H4 (cell line): ENCODE measurements at places on chromosomes 12 and 14.

DNA sequence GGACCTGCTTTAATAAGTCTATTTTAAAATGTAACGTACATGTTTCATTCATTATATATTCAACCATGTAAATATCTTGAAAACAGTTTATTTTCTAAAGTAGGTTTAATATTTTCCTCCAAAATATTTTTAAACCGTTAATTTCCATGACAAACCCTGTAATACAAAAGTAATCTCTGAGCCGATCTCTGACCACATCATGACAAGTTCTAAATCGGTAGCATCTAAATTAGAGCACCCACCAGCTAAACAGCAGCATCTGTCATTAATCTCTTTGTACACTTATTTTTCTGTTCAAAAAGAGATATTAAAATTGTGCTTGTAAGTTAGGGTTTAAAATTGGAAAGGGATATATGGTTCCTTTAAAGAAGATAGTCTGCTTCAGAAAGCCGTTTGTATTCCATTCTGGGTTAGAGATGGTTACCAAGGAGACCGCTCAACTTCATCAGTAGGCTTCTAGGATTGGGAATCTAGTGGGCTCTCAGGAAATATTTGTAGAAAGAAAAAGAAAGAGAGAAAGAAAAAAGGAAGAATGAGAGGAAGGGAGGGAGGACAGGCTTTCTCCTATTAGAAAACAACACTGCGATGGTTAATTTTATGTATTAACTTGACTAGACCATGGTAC is 232.5 kb upstream of the FOXN3 start:
- DNase-seq = no peak

DNA sequence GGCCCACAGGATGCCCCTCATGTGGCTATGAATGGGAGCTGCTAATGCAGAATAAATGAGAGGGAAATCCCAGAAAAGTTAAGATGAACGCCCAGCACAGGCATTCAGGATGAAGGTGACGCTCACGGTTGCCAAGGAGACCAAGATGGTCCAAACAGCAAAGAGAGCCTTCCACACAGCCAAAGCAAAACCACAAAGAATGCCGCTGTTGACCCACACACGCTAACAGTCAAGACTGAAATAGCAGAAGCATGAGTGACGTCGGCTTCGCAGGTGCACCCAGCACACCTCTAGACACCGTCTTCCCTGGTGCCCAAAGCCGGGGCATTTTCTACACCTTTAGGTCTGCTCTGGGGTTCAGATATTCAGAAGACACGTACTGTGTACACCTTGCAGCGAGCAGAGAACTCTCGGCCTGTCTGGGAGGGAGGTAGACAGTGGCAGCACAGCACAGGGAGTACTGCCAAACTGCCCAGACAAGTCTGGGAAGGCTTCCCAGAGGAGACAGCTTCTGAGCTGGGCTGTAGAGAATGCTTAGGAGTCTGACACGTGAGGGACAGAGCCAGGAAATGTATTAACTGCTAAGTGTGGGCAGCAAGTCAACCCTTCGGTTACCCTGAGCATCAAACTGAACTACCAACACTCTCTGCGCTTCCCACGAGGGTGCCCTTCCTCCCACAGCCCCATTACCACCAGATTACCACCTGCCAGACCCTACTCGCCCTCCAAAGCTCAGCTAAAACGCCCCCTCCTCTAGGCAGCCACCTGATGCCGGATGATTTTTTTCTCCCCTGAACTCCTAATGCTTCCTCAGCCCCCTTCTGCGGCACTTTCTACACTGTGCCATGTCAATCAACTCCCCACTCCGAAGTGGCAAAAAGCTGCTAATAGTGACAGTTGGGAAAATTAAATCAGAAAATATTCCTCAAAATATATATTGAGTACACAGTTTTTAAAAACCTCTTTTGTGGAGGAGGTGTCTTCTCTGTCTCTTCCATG is 50.1 kb downstream of the CCDC88C start:
- peak; percentile 76 for DNase-seq

DNA sequence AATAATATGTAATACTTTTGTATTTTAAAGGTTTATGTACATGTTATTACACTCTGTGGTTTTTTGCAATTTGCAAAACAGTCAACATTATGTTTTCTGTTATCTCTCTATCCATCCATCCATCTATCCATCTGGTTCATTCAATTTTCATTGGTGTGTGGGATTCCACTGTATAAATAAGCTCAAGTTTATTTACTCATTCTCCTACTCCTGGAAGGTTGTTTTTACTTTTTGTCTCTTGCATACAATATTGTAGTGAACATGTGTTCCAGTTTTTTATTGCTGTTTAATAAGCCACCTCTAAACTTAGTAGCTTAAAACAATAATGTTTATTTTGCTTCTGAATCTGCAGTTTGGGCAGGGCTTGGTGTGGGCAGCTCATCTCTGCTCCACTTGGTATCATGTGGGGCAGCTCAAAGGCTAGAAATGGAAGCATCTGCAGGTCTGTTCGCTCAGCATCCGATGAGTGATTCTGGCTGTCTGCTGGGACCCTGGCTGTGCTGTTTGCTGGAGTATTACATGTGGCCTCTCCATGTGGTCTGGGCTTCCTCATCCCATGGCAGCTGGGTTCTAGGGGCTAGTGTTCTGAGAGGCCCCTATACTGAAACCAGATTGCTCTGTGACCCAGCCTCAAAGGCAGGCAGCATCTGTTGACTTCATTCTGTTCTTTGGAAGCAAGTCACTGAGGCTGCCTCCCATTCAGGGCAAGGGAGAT is 98.8 kb downstream of the SLC25A47 start:
- no peak for DNase-seq

GRCh38 chr14:75976826-75977581 is 4.8 kb downstream of the TGFB3 start:
- no peak for DNase-seq

GRCh38 chr12:1305791-1306500 is 288.4 kb downstream of the FBXL14 start:
- DNase-seq = no peak

- DNase-seq = peak; percentile 51
Observed at GRCh38 chr12:5648692-5649359, 216.9 kb downstream of the NTF3 start.

DNA sequence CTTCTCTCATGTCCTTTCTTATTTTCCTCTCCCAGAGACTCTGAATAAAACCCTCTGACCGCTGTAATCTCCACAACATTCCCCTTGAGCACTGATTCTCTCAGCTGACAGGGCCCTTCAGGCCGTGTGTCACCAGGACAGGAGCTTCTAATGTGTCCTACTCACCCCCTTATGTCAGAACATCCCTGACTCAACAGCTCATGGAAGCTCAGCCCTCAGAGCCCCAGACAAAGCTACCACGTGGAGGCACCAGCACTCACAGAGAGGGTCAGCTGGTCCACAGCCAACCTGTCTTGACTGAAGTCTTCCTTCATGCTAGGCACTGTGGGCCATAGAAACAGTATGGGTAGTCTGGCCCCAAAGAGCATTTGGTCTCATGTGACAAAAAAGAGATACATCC is 49.8 kb downstream of the SMUG1 start:
- no peak for DNase-seq

GRCh38 chr12:14654416-14654815 is 42.0 kb downstream of the GUCY2C start:
- no peak for DNase-seq

GRCh38 chr14:32494609-32495434 is 165.7 kb downstream of the AKAP6 start:
- DNase-seq = no peak

- peak; percentile 17 for DNase-seq
Observed at GRCh38 chr12:28536088-28536487, 345.8 kb downstream of the CCDC91 start.

DNA sequence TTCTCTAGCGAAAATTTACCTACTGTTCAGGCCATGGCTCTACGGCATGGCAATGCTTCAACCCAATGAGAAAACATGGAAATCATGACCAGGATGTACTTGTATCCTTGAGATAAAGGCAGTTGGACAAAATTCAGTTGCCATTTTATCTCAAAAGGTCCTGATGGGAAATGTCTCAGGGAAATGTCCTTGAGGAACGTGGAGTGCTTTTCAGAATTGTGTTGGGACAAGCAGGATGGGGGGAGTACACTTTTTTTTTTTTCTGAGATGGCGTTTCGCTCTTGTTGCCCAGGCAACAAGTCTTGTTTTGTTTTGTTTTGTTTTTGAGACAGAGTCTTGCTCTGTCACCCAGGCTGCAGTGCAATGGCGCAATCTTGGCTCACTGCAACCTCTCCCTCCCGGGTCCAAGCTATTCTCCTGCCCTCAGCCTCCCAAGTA is 86.8 kb upstream of the EIF5 start:
- DNase-seq = no peak

- no peak for DNase-seq
Observed at GRCh38 chr12:3613641-3614395, 122.8 kb downstream of the PRMT8 start.

DNA sequence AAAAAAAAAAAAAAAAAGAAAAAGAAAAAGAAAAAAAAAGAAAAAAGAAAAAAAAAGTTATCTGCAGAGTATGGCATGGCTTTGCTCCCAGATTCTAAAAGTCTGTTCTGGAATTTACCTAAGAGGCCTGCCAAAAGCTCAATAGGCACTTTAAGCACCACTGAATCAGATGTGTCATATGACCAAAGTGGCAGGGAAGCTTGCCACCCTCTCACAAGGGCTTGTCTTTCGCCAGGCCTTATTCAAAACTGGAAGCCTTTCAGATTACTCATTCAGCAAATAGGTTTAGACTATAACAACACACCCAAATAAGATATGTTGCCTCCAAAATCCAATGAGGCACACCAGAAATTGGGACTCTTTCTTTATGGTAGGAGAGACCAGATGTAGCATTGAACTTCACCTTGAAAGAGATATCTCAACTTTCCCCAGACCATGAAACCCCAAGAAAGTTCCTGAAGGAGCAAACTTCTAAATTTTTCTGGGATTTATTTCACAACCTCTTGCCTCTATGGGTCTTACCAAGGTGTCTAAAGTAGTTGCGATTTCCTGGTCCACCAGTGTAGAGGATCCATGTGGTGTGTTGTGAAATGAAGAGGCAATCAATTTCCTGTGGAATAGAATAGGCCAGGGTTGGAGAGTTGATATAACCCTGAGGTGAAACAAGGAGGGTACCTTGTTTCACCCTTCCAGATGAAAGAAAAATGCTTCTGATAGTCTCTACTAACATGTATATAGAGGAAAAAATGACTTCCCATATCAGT is 218.8 kb downstream of the DAD1 start:
- DNase-seq = peak; percentile 53

GRCh38 chr14:25381498-25381897 is 331.6 kb upstream of the STXBP6 start:
- peak; percentile 16 for DNase-seq

- no peak for DNase-seq
Observed at GRCh38 chr12:106110626-106111300, 28.0 kb downstream of the NUAK1 start.

DNA sequence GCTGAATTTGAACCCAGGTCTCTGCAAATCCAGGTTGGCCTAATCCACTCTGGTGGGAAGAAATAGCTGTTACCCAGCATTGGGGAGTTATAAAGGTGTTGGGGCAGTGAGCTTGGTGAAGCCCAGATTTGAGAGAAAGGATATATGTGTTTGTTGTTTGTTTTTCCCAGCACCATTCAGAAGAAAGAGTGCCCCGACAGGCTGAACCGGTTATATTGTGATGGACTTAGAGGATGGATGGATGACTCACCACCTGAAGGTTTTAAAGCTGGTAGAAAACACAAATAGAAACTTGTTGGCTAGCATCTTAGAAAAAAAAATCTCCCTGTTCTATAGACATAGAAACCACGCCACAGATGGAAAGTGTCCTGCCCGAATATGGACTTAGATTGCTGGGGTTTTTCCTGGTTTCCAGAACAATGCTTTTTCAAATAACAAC is 404.6 kb downstream of the MED13L start:
- DNase-seq = peak; percentile 20

GRCh38 chr12:53849656-53850055 is 89.0 kb upstream of the HOXC13 start:
- DNase-seq = no peak

DNA sequence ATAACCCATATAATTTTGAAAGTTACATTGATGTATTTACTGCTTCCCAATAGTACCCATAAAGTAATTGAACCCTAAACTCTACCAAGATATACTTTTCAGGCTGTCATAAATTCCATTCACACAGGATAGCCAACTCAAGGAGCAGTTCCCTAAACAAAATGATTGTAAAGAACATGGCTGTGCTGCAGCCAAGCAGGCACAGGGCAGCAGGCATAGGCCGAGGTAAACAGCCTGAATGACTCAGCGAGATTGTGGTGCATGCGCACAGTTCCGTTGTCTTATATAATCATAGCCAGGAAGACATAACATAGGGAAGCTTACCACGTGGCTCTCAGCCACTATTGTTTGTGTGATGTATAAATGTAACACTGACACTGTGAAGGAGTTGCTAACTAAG is 344.9 kb downstream of the FSCB start:
- peak; percentile 82 for DNase-seq

GRCh38 chr14:96494331-96494730 is 7.9 kb upstream of the PAPOLA start:
- DNase-seq = no peak

DNA sequence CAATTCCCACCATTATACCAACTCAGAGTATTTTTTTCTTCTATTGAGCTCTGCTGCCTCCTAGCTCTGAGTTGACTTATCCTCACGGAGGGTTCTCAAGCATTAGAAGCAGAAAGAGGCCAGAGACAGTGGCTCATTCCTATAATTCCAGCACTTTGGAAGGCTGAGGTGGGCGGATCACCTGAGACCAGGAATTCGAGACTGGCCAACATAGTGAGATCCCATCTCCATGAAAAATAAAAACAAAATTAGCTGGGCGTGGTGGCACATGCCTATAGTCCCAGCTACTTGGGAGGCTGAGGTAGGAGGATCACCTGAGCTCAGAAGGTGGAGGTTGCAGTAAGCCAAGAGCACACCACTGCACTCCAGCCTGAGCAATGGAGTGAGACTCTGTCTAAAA is 21.0 kb downstream of the HPD start:
- DNase-seq = no peak

- no peak for DNase-seq
Observed at GRCh38 chr12:58575256-58575655, 345.0 kb downstream of the LRIG3 start.

GRCh38 chr14:90293766-90294730 is 37.7 kb downstream of the NRDE2 start:
- DNase-seq = no peak

DNA sequence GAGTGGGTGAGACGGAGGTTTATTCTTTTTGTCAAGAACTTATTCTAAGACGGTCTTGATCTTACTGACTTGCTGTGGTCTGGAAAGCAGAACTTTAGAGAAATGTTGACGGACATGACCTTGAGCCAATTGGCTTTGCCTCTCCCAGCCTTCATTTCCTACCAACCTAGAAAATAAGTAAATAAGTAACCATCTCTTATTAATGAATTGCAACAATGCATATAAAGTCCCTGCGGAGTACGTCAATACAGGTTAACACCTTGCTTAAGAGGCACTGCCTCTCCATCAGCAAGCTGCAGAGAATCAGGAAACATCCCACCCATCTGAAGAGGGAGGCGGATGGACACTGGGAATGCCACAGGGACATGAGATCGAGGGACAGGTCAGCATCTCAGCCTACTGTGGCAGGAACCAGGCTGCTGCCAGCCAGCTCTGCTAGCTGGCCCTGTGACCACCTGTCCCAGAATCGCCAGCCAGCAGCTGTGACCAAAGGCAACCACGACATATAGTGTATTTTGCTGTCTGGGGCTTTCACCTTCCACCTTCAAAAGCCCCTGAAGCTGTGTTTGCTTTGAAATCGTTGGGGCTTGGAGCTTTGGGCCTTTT is 208.3 kb downstream of the BCL11B start:
- no peak for DNase-seq

- peak; percentile 55 for DNase-seq
Observed at GRCh38 chr12:3097186-3097804, 20.1 kb downstream of the TSPAN9 start.

GRCh38 chr12:48004053-48004941 is at the start of gene COL2A1:
TSS of gene COL2A1 (minus strand) at chr12:48004476. CDS start at chr12:48004321, 155 bp downstream.
- DNase-seq = no peak
